ENCODE measurements at places on chromosomes 7 and 10. TPM values are rescaled to one million over a fixed set of nuclear protein-coding genes. Genes with fewer than 3 reads are reported as not detected.

GRCh38 chr7:10128748-10129147 lies 844.9 kb upstream of the PHF14 start:
- no peak overlapping the region for H3K4me3 ChIP-seq
- no peaks in the 10 kb centered on the region for H3K4me1 ChIP-seq
- no peaks in the 10 kb centered on the region for H3K27me3 ChIP-seq
- no peak overlapping the region for H3K27ac ChIP-seq
- no peaks in the 10 kb centered on the region for H3K36me3 ChIP-seq
- DNase-seq, result no peak

- no peak overlapping the region for H3K27ac ChIP-seq
- H3K4me1 ChIP-seq, result peaks cover 23% of the 10 kb centered on the region
- DNase-seq, result no peak
- peaks cover 68% of the 10 kb centered on the region for H3K27me3 ChIP-seq
- H3K36me3 ChIP-seq, result no peaks in the 10 kb centered on the region
These were observed 162.9 kb downstream of the FANK1 start for GRCh38 chr10:126059076-126059826.

- no peak for DNase-seq
- peaks cover 12% of the 10 kb centered on the region for H3K36me3 ChIP-seq
- H3K4me1 ChIP-seq, result peaks cover 37% of the 10 kb centered on the region
These were observed 4.7 kb downstream of the ZNF503 start for GRCh38 chr10:75396631-75397495.

DNA sequence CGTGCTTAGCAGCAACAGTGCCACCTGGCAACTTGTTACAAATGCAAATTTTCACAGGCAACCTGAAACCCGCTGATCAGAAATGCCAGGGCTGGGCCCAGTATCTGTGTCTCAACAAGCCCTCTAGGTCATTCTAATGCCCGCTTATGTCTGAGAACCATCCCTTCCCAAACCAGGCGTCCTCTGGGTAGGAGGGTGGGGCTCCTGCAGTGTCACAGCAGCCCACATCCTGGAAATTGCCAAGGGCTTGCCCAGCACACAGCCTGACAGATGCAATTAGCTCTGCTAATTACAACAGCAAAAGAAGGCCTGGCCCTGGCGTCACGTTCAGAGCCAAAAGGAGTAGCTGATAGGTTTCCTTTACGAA lies 15.9 kb downstream of the ITPRIP start:
- DNase-seq, result no peak
- peaks cover 28% of the 10 kb centered on the region for H3K4me1 ChIP-seq
- H3K4me3 ChIP-seq, result no peak overlapping the region
- no peak overlapping the region for H3K27ac ChIP-seq

- no peaks in the 10 kb centered on the region for H3K36me3 ChIP-seq
- no peak overlapping the region for H3K27ac ChIP-seq
- DNase-seq, result no peak
- no peaks in the 10 kb centered on the region for H3K27me3 ChIP-seq
These were observed 165.2 kb downstream of the CALCR start for GRCh38 chr7:93409324-93409723.

- H3K4me3 ChIP-seq, result no peak overlapping the region
- H3K36me3 ChIP-seq, result no peaks in the 10 kb centered on the region
- no peak overlapping the region for H3K27ac ChIP-seq
- DNase-seq, result no peak
- no peaks in the 10 kb centered on the region for H3K27me3 ChIP-seq
These were observed 128.8 kb upstream of the CALN1 start for GRCh38 chr7:72540923-72541322.

GRCh38 chr10:49172061-49172776 lies 16.0 kb downstream of the TMEM273 start:
- H3K27me3 ChIP-seq, result no peaks in the 10 kb centered on the region
- H3K27ac ChIP-seq, result no peak overlapping the region
- H3K36me3 ChIP-seq, result no peaks in the 10 kb centered on the region
- no peak for DNase-seq
- H3K4me1 ChIP-seq, result peaks cover 5% of the 10 kb centered on the region

GRCh38 chr10:102230264-102230860 lies 4.3 kb downstream of the ELOVL3 start:
- DNase-seq, result peak; percentile 91
- no peaks in the 10 kb centered on the region for H3K36me3 ChIP-seq
- peak overlapping the region; percentile 82 for H3K4me3 ChIP-seq
- H3K27me3 ChIP-seq, result no peaks in the 10 kb centered on the region
- H3K4me1 ChIP-seq, result peaks cover 45% of the 10 kb centered on the region

GRCh38 chr7:17462131-17462631 lies 163.7 kb downstream of the AHR start:
- peaks cover 2% of the 10 kb centered on the region for H3K4me1 ChIP-seq
- no peaks in the 10 kb centered on the region for H3K27me3 ChIP-seq
- peak; percentile 7 for DNase-seq
- H3K27ac ChIP-seq, result no peak overlapping the region
- no peaks in the 10 kb centered on the region for H3K36me3 ChIP-seq

DNA sequence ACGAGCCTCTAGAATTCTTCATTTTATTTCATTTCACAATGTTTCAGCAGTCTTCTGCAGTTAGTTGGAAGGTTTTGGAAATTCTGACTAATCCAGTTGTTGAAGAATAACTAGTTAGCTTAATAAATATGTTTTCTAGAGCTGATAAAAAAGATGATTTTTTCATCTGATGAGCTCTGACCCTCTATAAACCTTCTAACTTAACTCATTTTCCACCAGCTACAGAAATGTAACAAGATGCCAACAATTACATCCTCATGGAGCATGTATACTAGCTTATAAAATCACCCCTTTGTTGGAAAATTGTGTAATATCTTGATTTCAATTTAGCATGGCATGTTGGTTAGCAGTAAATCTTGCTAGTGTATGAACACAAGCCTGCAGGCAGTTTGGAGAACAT lies 33.1 kb downstream of the KAT6B start:
- H3K27me3 ChIP-seq, result no peaks in the 10 kb centered on the region
- H3K4me1 ChIP-seq, result no peaks in the 10 kb centered on the region
- H3K27ac ChIP-seq, result no peak overlapping the region

DNA sequence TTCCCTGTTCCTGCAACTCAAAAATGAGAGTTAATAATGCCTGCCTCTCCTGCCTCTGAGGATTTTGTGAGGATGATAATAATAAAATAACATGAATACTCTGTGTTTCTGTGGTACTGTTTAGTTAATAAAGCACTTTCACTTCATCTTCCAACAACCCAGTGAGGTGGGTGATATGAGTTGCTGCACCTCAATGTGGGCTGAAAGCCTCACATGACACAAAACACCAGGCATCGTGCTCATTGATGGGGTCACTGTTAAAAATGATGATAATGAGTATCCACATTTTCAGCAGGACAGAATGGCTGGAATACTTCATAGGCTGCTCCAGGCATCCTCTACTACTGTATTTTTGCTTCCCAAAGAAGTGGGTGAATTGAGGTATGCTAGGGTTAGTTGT lies 222.8 kb upstream of the NRP1 start:
- H3K4me3 ChIP-seq, result no peak overlapping the region
- H3K36me3 ChIP-seq, result no peaks in the 10 kb centered on the region
- 0 out of 2 replicates have a peak, but pooled peaks cover 5% of the 10 kb centered on the region for H3K27me3 ChIP-seq
- no peaks in the 10 kb centered on the region for H3K4me1 ChIP-seq

DNA sequence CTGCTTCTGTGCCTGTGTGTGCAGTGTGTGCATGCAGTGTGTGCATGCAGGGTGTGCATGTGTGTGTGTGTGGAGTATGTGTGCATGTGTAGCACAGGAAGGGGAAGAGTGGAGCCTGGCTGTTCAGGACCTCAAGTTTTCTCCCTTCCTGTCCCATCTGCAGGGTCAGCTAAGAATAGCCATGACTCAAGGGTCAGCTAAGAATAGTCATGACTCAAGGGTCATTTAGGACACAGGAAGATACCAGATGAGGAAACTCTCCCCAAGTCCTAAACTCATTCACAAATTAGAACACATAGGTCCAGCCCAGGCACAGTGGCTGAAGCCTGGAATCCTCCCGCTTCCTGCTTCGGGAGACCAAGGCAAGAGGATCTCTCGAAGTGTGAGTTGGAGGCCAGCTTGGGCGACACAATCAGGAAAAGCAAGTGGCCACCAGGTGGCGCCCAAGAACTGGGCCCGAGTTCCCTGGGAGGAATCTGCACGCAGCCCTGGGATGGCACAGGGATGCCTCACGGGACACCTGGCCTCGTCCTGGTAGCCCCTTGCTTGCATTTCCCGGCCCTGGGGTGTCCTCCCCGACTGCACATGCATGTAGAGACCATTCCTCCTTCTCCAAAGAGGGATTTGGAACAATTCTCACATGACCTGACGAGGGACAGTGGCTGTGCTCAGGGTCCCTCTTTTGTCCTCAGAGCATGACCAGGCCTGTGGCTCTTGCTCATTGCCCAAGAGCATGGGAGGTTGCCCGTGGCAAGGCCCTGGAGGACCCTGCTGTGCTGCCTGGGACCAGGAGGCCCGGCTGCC lies 21.4 kb upstream of the VOPP1 start:
- no peaks in the 10 kb centered on the region for H3K36me3 ChIP-seq
- H3K4me3 ChIP-seq, result no peak overlapping the region
- peak; percentile 54 for DNase-seq
- no peak overlapping the region for H3K27ac ChIP-seq

GRCh38 chr7:101943306-101943705 lies 125.9 kb downstream of the CUX1 start:
- peaks cover 81% of the 10 kb centered on the region for H3K4me1 ChIP-seq
- H3K4me3 ChIP-seq, result no peak overlapping the region
- H3K36me3 ChIP-seq, result no peaks in the 10 kb centered on the region

The ZNF488 gene
- 3.9 TPM for total RNA-seq

The EPO gene
- total RNA-seq, result 0.30 TPM

The LRGUK gene
- total RNA-seq, result 0.49 TPM
